ENCODE measurements at places on chromosomes 4 and X.
A peak's percentile ranks its signal among the peaks of the same experiment; 100 is the strongest.

- peak; percentile 80 for DNase-seq
These were observed 651 bp upstream of the SAP30 start for GRCh38 chr4:173370130-173370476.

GRCh38 chr4:1795299-1796195 is 2.5 kb downstream of the FGFR3 start:
- no peak for DNase-seq

DNA sequence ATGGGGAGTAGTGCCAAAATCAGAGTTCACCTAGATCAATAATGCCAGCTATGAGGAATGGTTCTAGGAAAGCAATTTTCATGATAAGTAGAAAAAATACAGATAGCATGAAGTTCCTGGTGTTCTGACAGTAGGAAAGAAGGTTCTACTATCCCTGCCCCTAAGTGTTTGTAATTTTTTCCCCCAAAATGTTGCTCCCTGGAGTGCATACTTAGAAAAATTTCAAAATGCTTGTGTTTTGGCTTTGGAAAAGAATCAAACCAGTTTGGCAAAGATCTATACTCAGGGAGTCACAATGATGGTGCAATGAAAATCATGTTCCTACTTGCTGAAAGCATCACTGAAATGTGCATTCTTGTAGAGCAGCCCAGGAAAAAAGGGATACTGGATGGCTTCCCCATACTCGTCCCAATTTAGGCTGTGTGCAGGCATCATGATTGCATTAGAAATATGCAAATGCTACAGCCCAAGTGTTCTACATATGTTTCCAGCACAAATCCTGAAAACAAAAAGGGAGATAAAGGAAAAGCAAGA is 74.7 kb downstream of the LPAR4 start:
- DNase-seq: no peak

DNA sequence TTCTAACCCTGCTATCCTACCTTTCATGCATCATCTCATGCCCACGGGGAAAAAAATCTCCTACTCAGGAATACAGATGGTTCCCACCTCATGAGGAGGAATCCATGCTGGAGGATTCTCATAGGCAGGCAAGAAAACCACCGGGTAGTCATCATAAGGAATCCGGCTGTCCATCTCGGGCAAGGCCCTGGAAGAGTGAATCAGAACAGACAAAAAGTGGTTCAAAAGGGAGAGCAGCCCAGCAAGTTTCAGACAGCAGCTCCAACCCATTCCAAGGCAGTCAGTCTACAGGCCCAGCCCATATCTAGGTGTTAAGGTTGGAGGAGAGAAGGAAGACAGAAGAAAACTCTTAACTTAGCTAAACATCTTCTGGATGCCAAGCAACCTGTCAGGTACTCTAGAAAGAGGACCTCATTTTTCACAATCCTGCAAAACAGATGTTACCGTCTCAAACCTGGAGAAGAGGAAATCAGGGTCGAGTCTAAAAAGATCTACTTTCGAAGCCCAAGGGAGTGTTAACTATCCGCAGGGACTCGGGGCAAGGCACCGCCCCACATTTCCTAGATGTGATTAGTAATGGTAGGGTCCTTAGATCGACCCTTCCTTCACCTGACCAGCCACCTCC is 447 bp downstream of the PDZD11 start:
- DNase-seq: no peak

- DNase-seq: no peak
These were observed 289.2 kb downstream of the FBXW7 start for GRCh38 chr4:152246659-152247058.

DNA sequence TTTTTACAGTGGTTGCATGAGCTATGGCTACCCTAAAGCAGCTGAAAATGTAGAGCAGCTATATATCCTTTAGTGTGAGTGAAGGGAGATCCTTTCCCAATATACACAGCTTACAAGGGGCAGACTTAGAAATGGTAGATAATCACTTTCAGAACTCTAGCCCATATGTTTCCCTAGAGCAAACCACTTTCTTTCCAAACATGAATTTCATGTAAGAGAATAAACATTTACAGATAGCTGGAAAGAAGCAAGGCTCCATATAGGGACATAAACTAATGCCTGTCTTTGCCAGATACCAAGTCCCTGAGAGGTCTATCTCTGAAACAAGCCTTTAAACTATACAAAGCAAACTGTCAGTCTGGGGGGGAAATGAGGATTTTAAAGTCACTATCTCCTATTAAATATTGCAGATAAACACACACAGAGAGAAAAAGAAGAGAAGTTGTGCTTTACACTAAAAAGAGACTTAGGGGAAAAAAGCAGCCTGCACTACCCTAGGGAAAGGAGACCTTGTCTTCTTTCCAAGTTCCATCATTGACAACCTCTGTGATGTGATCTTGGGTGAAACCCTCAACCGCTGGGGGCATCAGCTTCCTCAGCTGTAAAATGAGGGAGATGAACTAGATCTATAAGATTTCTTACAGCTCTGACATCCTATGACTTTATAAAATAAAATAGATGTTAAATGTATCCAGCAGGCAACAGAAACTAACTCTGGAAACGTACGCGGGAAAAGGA is 73.6 kb downstream of the TMEM156 start:
- no peak for DNase-seq

- DNase-seq: no peak
These were observed 2.5 kb downstream of the OCIAD2 start for GRCh38 chr4:48904101-48904500.

DNA sequence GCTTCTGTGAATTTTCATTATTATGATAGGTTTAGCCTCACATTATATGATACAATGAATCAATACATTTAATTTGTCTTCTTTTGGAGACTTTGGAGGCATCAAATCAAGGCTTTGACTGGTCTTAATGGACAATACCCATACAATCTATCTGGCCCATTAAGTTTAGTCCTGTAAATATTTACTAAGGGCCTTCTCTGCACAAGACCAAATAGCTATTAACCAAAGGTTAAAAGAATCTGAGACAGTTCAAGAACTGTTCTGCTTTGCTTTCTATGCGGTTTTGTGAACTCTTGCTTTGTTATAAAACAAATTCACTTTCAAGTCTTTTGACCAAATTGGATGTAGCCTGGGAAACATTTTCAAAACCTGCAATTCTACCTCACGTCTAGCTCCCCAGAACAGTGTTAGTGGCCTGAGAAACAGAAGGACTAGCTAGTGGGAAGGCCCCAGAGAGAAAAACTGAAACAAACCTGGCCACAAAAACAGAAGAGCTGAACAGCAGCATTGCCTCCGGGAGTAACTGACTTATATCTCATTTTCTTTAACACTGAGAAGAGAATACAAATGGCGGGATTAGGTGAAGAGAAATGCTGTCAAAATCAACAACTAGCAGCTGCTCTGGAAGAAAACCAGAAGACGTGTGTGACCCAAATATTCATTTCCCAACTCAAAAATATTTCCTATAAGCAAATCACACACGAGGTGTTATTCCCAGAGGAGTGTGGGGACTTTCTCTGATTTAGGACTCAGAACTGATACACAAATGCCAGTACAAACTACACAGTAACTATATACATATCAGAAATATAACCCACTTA is 548 bp downstream of the TLR1 start:
- no peak for DNase-seq

GRCh38 chrX:46913667-46914066 is 1.4 kb downstream of the JADE3 start:
- peak; percentile 27 for DNase-seq

GRCh38 chrX:16177260-16177659 is 10.0 kb downstream of the MAGEB17 start:
- DNase-seq: no peak

GRCh38 chr4:38982361-38983095 is 49.7 kb downstream of the TMEM156 start:
- no peak for DNase-seq

GRCh38 chrX:103063191-103063845 is 653 bp downstream of the BEX1 start:
- no peak for DNase-seq

- DNase-seq: peak; percentile 90
These were observed 800 bp downstream of the KDM5C start for GRCh38 chrX:53223955-53224859.

GRCh38 chrX:119041175-119041574 is 31.6 kb upstream of the CT47C1 start:
- peak; percentile 84 for DNase-seq

DNA sequence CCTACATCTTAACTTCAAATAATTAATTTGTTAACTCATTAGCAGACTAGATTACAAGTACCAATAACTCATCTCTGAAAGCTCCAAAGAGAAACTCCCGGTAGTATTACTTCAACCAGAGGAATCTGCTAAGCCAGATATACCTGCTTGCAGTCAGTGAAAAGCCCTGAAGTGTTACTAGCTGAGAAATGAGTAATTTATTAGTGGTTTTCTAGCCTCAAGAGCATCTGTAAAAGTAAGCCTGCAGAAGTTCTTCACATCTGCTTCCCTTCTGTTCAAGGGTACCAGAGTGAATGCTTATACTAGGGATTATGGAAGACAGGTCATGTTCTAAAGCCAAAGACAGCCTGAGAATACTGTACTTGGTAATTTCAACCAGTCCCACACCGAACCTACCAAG is 34.7 kb downstream of the IRS4 start:
- DNase-seq: no peak

GRCh38 chrX:47608130-47608810 is 11.4 kb downstream of the SYN1 start:
- no peak for DNase-seq

- no peak for DNase-seq
These were observed 2.6 kb downstream of the LHFPL1 start for GRCh38 chrX:112677167-112677566.

- DNase-seq: no peak
These were observed 439.6 kb downstream of the INPP4B start for GRCh38 chr4:142406499-142406835.

DNA sequence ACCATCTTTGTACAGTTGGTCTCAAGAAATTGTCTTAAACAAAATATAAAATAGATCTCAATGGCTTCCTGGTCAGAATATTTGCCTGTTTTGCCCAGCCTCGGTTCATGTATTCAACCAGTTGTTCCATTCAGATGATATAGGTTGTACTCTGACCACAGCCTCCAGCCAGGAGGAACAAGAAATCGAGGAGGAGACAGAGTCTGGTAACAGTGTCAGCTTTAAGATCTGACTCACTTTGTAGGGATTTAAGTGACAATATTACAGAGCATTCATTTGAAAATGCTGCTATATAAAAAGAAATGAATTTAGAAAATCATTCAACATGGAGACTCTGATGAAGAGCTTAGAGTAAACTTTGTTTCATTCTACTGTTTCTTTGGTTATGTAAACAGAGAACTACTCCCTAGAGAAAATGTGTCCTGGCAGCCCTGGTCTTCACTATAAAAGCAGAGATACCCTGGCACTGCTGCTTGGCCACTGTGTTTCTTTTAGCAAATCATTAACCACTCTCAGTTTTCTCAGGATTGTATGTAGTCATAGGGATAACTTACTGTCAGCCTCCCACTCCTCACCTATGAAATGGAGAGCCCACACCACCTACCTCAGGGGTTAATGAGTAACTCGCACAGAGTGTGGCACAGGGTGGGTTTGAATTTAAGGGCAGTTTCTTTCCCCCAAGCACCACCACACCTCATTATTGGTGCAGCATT is 53.5 kb downstream of the PAGE2 start:
- DNase-seq: no peak

- peak; percentile 97 for DNase-seq
These were observed at the start of gene PLXNA3 for GRCh38 chrX:154458116-154458953. Gene PLXNA3 (plus strand): TSS chrX:154458281. CDS start chrX:154460184, 1,903 bp downstream.

DNA sequence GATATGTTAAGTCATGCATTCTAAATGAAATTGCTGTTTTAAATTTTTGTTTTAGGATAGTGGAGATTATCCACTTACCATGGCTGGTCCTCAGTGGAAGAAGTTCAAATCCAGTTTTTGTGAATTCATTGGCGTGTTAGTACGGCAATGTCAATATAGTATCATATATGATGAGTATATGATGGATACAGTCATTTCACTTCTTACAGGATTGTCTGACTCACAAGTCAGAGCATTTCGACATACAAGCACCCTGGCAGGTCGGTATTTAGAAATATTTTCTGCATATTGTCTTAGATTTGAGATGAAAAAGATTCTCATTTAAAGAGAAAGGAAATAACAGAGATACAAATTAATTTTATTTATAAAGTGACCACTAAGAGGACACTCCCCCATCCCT is 83.6 kb downstream of the STAG2 start:
- no peak for DNase-seq

GRCh38 chrX:24081661-24082154 is 27.0 kb downstream of the EIF2S3 start:
- no peak for DNase-seq

GRCh38 chr4:25904748-25905082 is 9.3 kb upstream of the SMIM20 start:
- DNase-seq: no peak

DNA sequence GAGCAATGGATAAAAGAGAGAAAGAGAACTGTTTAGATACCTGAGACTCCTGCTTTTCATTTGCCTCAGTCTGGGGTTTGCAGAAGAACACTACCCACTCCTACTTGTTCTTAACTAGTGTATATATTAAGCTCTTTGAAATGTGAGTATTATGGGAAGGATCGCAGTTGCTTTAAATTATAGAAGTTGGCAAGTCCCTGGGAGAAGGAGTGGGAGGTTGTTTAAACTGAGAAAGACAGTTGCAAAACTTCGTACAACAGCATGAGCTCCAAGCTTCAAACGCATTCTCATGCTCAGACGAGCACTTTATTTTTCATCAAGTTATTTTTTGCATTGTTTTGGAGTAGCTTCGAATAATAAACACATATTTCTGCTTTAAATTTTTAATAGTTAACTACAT is 88.1 kb upstream of the C1QTNF7 start:
- DNase-seq: no peak

GRCh38 chr4:84691170-84691691 is 108.3 kb downstream of the CDS1 start:
- peak; percentile 91 for DNase-seq

DNA sequence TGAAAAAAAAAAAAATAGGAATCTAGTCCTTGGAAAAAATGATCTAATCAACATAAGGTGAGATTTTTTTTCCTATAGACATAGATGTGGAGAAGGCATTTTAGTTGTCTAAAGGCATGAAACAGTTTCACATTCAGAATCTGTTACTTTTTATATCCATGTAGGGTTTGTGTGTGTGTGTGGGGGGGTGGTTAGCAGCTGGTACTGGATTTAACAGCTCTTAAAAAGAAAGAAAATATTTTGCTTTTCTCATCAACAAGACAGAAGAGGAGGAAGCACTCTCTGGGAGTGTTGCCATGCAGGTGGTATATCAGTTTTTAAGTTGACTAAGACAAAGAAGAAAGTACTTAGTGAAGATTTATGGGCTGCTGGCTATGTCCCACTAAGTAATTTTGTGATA is 122.3 kb downstream of the VCX3B start:
- no peak for DNase-seq

- DNase-seq: no peak
These were observed 624.7 kb upstream of the ZFP42 start for GRCh38 chr4:187370918-187371317.

DNA sequence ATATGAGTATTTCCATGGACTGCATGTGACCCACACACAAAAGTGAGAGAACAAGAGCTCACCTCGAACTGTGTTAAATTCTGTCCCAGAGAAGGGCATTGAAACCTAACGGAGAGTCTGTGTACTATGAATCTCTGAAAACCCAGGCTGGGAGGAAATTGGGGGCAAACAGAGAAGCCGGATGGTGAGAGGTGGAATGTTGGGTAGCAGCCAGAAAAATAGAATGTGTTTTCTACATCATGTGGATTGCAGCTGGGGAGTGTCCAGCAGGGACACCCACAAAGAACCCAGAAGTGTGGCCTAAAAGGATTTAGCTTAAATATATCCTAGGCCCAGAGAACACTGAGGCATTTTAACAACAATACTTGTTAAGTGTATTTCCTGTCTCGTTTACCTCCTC is 38.6 kb downstream of the MND1 start:
- no peak for DNase-seq

- DNase-seq: no peak
These were observed 4.8 kb downstream of the PDGFC start for GRCh38 chr4:156966836-156967235.

GRCh38 chr4:122017296-122017695 is 65.4 kb upstream of the TRPC3 start:
- DNase-seq: no peak

All from osteoblast (primary cell).